Stimulated activated CD8-positive, alpha-beta memory T cell treated with anti-CD3 and anti-CD28 coated beads, Interleukin-7, amount 100 ng/mL, for 1 hour (primary cell): ENCODE measurements at places on chromosomes 3 and 15.

GRCh38 chr3:182450942-182451787 lies 342.1 kb upstream of the ATP11B start:
- no peak for DNase-seq

GRCh38 chr3:23455775-23456174 lies 252.6 kb downstream of the UBE2E2 start:
- DNase-seq, result no peak

- no peak for DNase-seq
Measured at GRCh38 chr3:89851974-89852621, 744.7 kb downstream of the EPHA3 start.

DNA sequence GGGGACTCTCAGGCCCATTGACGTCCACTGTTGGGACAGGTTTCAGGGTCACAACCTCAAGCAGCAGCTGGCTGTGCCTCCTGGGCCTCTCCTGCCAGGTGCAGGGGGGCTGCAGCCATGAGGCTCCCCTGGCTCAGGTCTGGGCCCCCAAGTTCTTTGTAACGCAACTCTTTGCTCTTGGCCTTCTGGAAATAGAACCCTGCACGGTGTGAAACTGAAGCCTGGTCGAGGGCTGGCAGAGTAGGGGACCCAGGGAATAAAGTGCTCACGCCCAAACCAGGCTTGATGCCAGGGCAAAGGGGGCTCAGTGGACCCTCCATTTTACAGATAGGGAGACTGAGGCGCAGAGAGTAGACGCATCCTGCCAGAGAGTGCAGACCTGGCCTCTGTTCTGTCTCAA lies 771 bp downstream of the CALML4 start:
- DNase-seq, result no peak

DNA sequence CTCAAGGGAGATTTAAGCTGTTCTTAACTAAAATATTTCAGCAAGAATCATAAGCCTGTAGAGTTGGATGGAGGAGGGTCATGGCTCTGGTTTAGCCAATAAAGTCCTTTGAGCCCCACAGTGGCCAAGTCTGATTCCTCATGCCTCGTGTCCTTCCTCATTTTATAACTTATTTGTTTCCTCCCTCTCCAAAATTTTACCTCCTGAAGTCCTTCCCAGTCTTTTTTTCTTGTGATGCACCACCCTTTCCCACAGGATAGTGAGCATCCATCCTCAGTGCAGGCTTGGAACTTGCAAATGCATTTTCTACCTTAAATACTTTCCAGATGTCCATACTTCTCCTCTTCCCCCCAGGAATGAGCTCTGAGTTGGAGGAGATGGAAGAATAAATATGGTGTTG lies 162.7 kb upstream of the AGTR1 start:
- no peak for DNase-seq

DNA sequence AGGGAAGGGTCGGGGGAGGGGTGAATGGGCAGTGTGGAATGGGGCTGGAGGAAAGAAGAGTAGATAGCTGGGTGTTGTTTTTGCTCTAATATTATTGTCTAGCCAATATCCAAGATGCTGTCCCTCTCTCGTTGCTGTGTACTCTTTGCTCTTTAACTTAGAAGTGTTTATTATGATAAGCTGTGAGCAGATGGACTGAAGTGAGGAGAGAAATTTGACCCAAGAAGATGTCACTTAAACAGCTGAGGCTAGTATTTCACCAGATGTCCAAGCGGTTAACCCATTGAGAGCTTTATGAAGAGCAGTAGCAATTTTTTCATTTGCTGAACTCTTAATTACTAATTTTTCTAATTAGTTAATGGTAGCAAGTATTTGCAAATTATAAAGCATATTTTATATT lies 212.2 kb upstream of the TP63 start:
- no peak for DNase-seq

DNA sequence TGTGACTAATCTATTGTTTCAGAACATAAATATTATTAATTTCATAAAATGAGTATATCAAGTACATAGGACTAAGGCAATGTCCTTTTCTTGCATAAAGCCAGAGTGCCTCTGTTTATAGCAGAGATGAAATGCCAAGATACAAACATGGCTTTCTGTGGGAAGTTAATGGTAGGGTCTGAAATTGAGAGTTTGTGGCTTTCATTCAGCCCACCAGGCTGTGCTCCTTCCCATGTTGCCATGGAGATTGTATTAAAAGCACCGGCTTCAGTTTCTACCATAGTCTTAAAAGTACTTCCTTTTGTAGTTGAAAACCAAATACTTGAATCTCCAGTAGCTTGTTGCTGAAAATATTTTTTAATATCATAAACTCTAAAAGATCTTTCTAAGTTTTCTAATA lies 114.0 kb downstream of the LRRC28 start:
- DNase-seq, result no peak

DNA sequence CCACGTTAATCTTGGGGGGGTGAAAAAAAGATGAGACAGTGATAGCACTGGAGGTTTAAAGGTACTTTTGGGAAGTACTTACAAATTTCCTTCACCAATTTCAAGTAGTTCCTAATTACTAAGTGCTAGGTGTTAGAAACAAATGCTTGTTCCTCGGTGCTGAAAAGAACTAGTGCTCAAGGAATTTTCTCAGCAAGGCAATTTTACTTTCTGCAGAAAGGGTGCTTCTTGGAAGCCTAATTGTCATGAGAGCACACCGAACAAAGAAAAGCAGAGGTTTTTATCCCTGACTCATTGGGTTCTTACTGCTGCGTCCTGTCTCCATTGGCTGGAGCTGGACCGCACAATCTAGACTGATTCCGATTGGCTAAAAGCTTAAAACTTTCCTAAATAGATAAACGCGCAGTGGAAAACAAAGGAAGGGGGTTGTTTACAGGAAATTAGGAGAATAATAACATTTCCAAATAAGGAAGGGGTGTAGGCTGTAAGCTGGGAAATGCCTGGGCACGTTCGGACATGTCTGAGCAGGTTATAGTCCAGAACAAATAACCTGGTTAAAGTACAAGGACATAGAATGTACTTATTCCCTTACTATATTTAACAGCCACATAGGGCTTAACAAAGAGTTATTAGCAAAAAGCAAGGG lies 49.6 kb downstream of the CHD2 start:
- no peak for DNase-seq

- no peak for DNase-seq
Measured at GRCh38 chr15:40415226-40415625, 9.6 kb downstream of the IVD start.

- DNase-seq, result no peak
Measured at GRCh38 chr3:152030320-152030719, 156.9 kb downstream of the SUCNR1 start.

- no peak for DNase-seq
Measured at GRCh38 chr15:65949011-65949410, 79.7 kb downstream of the RAB11A start.

DNA sequence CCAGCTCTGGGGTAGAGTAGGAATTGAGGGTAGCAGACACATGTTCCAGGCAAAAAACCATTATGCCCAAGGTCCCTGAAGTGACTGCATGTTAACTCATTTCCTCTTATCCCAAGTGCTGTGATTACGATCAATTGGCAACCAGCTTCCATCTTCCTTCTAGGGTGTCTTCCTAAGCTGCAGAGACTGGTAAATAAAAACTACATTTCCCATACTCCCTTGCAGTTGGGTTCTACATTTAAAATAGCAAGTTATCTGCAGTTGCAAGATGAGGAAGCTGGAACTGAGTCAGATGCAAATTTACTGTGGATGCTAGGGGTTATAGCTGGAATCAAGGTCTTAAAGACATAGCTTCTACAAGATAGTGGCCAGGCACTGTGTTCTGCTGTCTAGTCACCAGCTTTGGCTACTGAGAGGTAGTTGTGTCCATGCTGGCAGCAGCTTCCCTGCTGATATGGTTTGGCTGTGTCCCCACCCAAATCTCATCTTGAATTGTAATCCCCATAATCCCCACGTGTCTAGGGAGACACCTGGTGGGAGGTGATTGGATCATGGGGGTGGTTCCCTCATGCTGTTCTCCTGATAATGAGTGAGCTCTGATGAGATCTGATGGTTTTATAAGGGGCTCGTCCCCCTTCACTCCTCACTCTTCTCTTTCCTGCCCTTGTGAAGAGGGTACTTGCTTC lies 51.3 kb upstream of the FBN1 start:
- DNase-seq, result no peak

GRCh38 chr3:30324587-30324986 lies 281.8 kb upstream of the TGFBR2 start:
- no peak for DNase-seq

- no peak for DNase-seq
Measured at GRCh38 chr3:138578961-138579574, 15.0 kb downstream of the CEP70 start.

DNA sequence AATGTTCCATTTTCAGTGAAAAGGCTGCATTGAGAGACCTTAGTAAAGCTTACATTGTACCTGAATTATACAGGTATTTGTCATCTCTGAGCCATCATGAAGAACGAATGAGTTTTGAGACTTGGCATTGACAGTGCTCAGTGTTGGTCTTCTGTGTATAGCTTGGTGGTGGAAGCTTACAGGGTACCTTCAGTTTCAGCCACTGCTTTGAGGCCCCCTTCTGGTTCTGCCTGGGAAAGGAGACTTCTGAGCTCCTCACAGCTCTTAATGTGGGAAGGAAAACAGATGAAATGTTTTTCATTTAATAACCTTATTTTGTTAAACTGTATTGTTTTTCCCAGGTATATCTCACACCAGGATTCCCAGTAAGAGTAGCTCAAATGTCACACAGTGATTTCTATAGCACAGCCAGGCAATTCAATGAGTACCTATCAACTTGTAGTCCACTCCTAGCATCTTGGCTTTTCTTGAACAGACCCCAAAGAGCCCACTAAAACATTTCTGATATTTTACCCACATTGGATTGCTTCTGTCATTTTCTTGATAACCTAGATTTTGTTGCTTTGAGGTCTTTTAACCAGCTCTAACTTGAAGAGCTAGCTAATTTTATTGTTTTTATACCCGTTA lies 5.6 kb downstream of the SERPINI1 start:
- DNase-seq, result no peak

GRCh38 chr3:124463234-124463633 lies 267.0 kb upstream of the UMPS start:
- no peak for DNase-seq

DNA sequence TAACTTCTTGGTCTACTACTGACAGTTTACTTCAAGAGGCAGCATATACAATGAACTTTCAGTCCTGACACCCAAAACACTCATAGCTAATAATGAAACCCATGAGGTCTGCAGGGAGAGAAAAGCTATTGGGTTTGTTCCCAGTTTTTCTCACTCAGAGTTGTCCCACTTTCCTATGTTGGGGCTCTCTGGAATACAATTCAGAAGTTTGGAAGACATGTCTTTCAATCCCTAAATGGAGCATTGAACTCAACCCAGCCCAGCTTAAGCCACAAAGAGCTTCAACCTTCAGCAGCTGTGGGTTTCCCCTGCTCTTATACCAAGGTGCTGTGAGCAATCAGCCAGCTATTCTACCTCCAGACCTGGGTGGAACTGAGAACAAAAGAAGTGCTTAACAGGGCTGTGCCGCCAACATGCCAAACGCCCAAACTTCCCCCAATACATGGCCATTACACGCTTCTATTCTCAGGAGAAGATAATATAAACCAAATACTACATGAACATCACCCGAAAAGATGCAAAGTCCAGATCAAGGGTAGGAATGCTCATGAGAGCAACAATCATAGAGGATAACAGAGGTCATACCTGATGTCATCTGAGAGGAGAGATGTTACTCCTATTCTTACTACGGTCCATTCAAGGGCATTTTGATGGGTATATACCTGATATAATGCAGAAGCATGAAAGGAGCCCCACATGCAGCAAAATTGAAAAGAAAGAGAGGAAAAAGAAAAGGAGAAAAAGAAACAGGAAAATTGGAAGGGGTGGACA lies 131.2 kb upstream of the TGFBR2 start:
- no peak for DNase-seq

DNA sequence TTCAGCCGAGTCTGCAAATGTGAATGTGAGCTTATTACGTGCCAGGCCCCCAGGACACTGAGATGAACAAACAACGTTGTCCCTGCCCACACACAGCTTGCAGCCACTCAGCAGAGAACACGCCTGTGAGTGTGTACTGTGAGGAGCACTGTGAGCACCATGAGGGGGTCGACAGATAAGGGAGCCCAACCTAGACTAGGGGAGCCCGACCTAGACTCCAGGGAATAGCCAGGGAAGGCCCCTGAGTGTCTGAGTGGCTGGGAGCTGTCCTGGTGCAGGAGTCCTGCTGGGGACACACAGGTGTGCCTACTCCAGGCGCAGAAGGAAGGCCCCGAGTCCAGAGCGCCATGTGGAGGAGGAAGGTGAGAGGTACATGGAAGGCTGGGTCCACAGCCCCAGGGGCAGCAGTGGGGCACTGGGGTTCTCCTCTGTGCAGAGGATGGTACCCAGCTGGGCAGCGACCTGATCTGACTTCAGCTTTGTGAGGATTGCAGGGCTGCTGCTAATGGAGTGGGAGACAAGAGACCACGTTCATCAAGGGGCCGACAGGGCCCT lies 36.5 kb downstream of the MGLL start:
- DNase-seq, result no peak

GRCh38 chr15:61584410-61584809 lies 355.3 kb upstream of the RORA start:
- DNase-seq, result no peak

- no peak for DNase-seq
Measured at GRCh38 chr3:178056868-178057267, 479.4 kb upstream of the KCNMB2 start.

GRCh38 chr3:13532085-13532484 lies 16.8 kb upstream of the FBLN2 start:
- DNase-seq, result no peak

DNA sequence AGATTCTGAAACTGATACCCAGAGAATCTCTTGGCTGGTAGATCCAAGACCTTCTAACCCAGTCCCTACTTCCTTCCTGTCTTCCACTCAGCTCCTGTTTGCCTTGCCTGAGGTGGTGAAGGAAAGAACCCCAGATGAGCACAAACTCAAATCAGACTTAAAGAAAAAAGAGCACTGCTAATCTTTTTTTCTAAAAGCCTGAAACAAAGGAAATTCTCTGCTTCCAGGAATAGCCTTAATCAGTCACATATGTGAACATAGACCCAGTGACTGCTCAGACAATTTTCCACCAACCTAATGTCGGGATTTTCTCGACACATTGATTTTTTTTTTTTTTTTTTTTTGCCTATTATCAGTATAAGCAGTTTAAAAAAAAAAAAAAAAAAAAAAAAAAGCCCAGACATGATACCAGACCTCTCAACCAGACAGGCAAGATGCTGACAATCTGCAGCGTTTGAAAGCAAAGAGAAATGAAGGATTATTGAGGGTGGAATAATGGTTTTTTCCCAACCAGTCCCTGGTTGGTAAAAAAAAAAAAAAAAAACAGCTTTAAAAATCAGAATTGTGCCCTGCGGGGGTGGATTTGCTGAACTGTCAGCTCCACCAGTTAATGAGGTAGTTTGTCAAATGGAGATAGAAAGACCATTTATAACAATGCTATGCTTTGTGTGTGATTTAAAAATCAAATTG lies 256.8 kb upstream of the RARB start:
- no peak for DNase-seq

- DNase-seq, result no peak
Measured at GRCh38 chr3:100252001-100252400, 8.8 kb upstream of the TBC1D23 start.

- DNase-seq, result no peak
Measured at GRCh38 chr15:66404532-66404931, 17.8 kb downstream of the MAP2K1 start.

- no peak for DNase-seq
Measured at GRCh38 chr3:184332370-184333090, 4.9 kb upstream of the FAM131A start.

- no peak for DNase-seq
Measured at GRCh38 chr3:148615382-148615781, 82.3 kb upstream of the AGTR1 start.

GRCh38 chr3:119676020-119676419 lies 1.2 kb downstream of the COX17 start:
- DNase-seq, result no peak
